ENCODE measurements at places on chromosomes 4 and X.

DNA sequence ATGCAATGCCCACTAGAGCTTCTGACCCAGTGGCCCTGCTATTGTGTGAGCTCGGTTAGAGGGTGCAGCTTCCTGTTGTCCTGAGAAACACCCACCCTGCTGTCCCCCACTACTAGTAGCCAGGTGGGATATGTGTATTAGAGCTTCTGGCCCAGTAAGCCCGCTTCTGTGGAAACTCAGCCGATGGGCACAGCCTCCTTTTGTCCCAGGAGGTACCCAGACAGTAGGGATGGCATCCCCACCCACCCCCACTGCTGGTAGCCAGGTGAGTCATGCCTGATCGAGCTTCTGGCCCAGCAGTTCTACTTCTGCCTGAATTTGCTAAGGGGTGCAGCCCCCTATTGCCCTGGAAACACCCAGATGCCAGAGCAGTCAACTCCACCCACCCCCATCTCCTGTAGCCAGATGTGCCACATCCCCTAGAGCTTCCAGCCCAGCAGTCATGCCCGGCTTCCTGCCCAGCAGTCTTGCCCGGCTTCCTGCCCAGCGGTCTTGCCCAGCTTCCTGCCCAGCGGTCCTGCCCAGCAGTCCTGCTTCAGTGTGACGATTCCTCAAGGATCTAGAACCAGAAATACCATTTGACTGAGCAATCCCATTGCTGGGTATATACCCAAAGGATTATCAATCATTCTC, 162.7 kb upstream of the KLF8 start:
- DNase-seq, result no peak

- no peak for DNase-seq
Observed at GRCh38 chrX:856566-857290, 226.1 kb downstream of the SHOX start.

DNA sequence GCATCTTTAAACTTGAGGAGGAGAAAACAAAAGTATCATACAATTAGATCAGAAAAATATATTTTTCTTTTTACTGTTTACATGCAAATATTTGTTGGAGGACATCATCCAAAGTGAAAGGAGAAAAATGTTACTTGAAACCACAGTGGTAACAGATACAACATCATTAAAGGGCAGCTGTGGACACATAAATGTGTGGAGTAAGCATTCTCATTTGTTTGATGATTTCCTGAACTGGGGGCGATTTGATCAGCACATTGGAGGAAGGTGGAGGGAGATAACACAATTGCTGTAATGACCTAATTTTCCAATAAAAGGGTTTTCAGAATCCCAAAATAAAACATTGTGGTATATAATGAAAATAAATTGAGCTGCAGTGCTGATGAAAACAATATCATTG, 314.5 kb upstream of the HS3ST1 start:
- no peak for DNase-seq

GRCh38 chr4:46432923-46433322, 43.0 kb upstream of the GABRA2 start:
- no peak for DNase-seq

DNA sequence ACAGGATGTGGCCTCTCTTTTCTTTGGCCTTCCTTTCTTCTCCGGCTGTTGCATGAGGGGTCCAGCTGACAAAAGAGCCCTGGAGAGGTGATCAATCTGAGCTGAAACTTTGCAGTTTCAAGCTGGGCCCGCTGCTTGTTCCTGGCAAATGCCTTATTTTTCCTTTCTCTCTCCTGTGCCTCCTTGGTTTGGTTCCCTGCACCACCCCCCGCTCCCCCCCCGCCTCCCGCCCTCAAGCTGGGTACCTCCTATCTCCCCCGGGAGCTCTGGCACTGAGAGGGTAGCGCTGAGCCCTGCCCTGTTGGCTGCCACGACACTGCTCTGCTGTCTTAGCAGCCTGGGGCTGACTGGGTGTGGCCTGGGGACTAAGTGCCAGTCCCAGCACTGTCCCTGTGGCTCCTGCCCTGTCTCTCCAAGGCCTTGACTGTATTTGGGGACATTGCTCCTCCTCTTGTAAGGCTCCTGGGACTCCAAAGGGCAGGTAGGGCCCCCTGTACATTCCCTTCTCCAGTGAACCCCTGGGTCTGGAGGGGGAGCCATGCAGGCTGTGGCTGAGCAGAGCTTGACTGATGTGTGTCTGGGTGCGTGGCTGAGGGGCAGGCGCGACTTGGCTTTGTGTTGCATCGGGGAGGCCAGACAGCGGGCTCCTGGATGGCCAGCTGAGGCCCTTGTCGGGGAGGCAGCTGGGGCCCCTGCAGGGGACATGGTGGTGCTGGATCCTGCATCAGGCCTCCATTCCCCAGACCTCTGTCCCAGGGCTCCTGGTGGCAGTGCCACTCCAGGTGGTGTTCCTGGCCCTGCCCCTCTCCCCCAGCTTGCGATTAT, 1.1 kb downstream of the PLXNA3 start:
- DNase-seq, result peak; percentile 11

- no peak for DNase-seq
Observed at GRCh38 chrX:9211269-9211668, 177.3 kb upstream of the FAM9B start.

DNA sequence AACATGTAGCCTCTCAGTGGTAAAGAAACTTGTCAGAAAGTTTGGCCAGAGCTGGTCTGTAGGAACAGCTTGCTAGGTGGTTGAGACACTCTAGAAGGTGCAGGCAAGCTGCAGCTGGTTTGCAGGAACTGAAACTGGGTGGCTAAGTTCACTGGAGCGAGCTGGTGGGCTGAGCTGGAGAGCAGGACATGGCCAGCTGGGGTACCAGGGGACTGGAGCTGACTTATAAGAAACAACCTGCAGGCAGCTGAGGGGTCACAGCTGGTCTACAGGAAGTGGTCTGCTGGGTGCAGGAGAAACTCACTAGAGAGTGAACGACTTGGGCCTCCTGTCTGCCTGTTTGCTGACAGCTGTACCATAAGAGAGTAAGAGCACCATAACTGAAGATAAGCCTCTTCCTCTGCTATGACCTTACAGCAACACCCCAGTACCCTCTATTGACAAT, 157.1 kb upstream of the LNX1 start:
- no peak for DNase-seq

GRCh38 chrX:36334572-36334971, 415.0 kb downstream of the CFAP47 start:
- DNase-seq, result no peak

GRCh38 chr4:40890764-40891163, 141.0 kb downstream of the NSUN7 start:
- no peak for DNase-seq
